ENCODE measurements at places on chromosomes 1 and 21.

DNA sequence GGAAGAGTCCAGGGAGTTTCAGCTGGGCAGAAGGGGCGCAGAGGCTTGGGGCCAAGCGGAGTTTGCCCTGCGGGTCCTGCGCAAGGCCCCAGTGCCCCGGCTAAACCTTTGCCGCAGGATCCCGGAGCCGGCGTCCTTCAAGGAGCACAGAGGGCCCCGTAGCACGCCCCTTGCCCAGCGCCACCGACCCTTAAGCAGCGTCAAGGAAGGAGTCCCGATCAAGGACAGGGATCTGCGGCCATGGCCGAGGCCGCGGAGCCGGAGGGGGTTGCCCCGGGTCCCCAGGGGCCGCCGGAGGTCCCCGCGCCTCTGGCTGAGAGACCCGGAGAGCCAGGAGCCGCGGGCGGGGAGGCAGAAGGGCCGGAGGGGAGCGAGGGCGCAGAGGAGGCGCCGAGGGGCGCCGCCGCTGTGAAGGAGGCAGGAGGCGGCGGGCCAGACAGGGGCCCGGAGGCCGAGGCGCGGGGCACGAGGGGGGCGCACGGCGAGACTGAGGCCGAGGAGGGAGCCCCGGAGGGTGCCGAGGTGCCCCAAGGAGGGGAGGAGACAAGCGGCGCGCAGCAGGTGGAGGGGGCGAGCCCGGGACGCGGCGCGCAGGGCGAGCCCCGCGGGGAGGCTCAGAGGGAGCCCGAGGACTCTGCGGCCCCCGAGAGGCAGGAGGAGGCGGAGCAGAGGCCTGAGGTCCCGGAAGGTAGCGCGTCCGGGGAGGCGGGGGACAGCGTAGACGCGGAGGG lies 520 bp downstream of the CLIC6 start:
- DNase-seq, result no peak

- DNase-seq, result no peak
Observed at GRCh38 chr21:34037009-34037795, 36.2 kb upstream of the MRPS6 start.

- no peak for DNase-seq
Observed at GRCh38 chr1:201190624-201191051, at the start of gene IGFN1. IGFN1 (plus strand) TSS chr1:201190824; CDS start chr1:201193294, 2,470 bp downstream.

DNA sequence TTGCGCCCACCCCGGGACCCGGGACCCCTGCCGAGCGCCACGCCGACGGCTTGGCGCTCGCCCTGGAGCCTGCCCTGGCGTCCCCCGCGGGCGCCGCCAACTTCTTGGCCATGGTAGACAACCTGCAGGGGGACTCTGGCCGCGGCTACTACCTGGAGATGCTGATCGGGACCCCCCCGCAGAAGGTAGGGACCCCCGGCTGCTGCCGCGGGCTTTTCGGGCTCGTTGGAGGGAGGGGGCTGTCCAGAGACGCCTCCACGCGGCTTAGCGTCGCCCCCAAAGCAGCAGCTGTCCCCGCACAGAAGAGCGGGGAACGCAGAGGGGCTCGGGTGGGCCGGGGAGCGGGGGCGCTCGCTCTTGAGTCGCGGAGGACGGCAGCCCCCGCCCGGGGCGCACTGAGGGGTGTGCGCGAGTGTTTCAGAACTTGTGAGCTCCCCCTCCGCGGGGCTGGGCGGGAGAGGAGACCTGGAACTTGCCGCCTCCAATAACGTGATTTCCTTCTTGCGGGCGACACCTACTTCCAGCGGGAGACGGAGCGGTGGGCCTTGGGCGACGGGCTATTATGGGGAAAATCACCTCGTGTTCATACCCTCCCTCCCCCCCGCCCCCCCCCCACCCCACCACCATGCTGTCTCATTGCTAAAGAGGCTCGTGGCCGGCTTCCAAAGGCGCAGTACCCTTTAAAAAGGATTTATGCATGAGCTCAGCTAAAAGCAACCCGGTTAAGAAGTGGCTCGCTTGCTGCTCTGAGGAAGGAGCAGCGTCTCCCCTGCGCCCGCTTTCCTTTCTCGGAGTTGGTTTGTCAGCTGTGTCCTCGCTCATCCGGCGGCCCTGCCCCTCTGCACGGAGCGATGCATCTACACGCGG lies 664 bp downstream of the BACE2 start:
- DNase-seq, result no peak

- no peak for DNase-seq
Observed at GRCh38 chr21:41142051-41142795, 25.7 kb upstream of the BACE2 start.

- no peak for DNase-seq
Observed at GRCh38 chr1:112673592-112674439, 643 bp upstream of the MOV10 start.

DNA sequence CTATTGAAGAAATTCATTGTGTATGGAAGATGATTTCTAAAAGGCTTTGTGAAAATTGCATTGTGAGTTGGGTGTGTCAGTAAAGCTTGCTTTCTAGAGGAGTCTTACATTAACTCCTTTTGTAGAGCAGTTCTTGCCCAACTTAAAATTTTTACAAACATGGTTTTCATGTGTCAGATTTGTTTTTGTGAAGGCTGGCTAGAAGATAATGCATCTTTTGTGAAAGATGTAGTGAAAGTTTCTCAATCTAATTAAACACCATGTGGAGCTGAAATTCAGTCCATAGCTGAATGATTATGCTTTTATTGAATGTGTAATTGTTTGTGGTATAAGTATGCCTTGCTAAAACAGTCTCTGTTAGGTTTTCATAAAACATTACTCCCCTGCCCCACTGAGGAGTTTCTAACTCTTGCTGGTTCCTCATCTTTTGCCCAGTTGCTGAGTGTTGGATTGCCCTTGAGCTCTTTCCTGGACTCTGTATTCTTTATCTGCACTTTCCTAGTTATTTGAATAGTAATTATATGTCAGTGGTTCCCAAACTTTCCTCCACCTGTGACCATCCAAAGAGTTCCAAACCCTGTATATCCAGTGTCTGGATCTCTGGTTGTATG lies 38.0 kb downstream of the KCTD3 start:
- DNase-seq, result no peak

- DNase-seq, result no peak
Observed at GRCh38 chr1:26083208-26083607, 15.8 kb upstream of the TRIM63 start.

DNA sequence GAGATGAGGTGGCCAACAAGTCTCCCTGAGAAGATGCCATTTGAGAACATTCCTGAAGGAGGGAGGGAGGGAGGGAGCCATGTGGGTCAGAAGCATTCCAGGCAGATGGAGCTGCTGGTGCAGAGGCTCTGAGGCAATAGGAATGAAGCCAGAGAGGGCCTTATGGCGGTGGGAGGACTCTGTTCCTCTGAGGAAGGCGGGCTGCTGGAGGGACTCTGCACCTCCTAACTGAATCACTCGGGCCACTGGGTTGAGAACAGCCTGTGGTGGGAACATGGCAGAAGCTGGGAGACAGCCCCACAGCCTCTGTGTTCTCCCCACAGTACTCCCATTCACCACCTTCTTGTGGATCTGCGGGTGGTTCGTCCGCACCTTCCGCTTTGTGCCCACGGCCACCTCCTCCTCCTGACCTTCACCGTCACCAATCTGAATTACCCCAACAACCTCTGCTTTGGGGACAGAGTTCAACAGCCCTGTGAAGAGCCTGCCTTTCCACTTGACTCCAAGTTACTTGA lies 2.4 kb upstream of the TMEM125 start:
- no peak for DNase-seq

GRCh38 chr1:52157582-52157981 lies 15.7 kb downstream of the ZFYVE9 start:
- DNase-seq, result no peak

GRCh38 chr1:36481771-36482723 lies 666 bp downstream of the CSF3R start:
- no peak for DNase-seq

Data from stimulated activated CD8-positive, alpha-beta memory T cell treated with anti-CD3 and anti-CD28 coated beads, Interleukin-15, amount 100 ng/mL, for 24 hours (primary cell).